ENCODE measurements at places on chromosomes 16 and 17. TPM values are rescaled to one million over a fixed set of nuclear protein-coding genes. Genes with fewer than 3 reads are reported as not detected.
A peak's percentile ranks its signal among the peaks of the same experiment; 100 is the strongest.

DNA sequence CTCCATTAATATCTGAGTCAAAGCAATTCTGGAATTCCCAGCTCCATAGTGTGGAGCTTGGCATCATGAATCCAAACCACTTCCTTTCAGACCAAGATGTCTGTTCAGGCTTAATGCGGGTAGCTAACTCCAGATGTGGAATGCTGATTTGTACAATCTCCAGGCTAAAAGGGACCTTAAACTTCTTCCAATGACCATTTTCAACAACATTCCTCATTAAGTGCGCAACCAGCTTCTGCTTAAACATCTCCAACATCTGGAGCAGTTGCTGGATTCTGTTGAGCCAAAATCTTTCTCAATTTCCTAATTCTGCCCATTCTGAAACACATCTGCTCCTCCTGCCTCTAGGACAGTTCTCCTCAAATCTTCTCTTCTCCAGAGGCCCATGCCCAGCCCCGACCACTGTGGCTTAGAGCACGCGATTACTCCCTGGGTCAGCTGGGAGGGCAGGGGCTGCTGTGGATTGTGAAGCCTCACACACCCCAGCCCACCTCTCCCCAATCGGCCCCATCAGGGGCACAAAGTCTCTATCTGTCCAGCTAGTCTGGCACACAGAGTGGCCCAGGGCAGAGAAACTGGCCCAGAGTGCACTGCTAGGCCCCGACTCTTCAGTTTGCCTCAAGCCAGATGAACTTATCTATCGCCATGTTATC, 36.2 kb downstream of the ASPA start:
- DNase-seq, result no peak

- peak; percentile 13 for DNase-seq
Observed at GRCh38 chr17:3845291-3845620, 790 bp downstream of the NCBP3 start.

DNA sequence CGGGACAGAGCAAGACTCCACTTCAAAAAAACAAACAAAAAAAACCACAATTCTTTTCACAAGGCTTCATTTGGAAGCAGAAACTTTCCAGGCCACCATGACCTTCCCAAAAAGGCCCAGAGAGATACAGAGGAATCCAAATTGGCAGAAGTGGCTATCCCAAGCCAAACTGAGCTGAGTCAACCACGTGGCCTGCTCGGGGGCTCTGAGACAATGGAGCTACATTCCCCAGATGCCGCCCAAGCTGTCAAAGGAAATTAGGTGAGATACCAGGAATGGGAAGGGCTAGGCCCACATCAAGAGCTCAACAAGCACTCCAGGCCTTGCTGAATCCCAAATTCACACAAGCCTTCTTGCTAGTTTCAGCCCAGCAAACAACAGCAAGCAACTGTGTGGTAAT, 5.7 kb upstream of the EXOSC6 start:
- no peak for DNase-seq

GRCh38 chr17:67246403-67246652, 1.3 kb upstream of the HELZ start:
- DNase-seq, result no peak

GRCh38 chr17:80850817-80851216, 140.8 kb upstream of the CHMP6 start:
- no peak for DNase-seq

DNA sequence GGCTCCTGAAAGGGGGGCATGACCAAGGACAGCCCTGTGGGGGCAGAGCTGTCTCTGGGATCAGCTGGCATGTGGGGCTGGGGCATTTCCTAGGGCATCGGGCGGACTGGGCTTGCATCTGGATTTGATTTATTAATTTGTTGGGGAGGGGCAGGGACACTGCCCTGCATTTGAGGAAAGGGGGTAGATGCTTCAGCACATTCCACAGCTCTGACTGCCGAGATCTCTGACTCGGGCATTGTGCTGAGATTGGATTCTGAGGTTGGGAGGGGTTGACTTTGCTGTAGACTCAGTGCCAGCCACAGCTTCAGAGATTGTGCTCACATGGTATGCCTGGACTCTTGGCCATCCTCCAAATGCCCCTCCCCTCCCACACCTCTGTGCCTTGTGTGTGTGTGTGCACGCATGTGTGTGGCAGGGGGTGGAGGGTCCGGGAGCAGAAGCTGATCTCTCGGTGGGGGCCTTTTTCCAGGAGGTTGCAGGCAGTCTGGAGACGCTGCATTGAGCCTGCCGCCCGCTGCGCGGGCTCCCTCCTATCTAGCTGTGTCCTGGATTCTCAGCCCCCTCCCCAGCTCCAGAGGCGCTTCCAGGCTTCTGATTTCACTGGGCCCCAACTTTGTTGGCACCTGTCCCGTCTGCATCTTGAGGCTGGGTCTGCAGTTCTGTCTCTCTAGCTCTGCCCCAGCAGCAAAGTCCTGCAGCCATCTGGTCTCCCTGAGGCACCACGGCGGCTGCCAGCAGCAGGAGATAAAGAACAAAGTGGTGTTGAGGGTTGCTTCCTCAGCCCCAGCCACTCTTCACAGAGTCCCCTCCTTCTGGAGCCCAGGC, 14.9 kb downstream of the IGFBP4 start:
- DNase-seq, result peak; percentile 88

GRCh38 chr17:44970136-44970741, 2.1 kb upstream of the C1QL1 start:
- DNase-seq, result no peak

- no peak for DNase-seq
Observed at GRCh38 chr16:53933407-53933806, 229.5 kb downstream of the FTO start.

- peak; percentile 69 for DNase-seq
Observed at GRCh38 chr17:40316571-40317344, 7.8 kb downstream of the RARA start.

- DNase-seq, result peak; percentile 5
Observed at GRCh38 chr17:80036715-80037477, 454 bp downstream of the CCDC40 start.

DNA sequence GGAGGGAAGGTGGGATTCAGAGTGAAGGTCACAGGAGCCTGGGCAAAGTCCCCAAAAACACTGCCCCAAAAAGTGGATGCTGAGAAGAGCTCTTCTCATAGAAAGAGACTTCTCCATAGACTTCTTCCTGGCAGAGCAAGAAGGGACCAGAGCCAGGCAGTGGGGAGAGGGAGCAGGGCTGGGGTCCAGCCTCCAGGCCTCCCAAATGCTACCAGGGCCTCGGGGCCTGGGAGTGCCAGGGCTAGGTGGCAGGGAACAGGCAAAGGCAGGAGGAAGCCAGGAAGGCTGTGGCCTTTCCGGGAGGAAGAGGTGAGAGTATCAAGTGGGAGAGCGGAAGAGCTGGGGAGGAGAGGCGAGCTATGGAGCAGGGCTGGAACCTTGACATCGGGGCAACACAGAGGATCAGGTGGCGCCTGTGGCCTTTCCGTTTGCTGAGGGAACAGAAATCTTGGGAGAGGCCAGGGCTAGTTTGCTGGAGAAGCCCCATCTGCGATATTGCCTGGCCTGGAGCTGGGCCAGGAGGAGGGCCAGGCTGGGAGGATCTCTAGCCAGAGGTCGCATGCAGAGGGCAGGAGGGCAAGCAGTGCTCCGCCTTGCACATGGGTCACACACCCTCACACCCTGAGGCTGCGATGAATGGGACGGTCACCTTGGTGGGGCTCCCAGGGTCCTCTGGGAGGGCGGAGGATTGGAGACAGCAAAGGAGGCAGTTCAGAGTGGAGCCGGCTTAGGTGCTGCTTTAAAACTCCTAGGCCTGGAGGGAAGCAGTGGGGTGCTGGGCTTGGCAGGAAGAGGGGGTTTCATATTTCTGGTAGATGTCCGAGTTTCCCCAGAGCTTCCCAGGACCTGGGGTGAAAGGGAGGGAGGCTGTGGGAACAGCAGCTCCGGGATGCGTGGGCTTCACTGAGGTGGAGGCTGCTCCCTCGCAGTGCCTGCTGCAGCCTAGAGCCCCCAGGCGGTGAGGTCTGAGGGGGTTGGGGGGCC, 3.4 kb downstream of the SLC16A5 start:
- DNase-seq, result no peak

- no peak for DNase-seq
Observed at GRCh38 chr17:4594931-4595684, 10.8 kb downstream of the SMTNL2 start.

DNA sequence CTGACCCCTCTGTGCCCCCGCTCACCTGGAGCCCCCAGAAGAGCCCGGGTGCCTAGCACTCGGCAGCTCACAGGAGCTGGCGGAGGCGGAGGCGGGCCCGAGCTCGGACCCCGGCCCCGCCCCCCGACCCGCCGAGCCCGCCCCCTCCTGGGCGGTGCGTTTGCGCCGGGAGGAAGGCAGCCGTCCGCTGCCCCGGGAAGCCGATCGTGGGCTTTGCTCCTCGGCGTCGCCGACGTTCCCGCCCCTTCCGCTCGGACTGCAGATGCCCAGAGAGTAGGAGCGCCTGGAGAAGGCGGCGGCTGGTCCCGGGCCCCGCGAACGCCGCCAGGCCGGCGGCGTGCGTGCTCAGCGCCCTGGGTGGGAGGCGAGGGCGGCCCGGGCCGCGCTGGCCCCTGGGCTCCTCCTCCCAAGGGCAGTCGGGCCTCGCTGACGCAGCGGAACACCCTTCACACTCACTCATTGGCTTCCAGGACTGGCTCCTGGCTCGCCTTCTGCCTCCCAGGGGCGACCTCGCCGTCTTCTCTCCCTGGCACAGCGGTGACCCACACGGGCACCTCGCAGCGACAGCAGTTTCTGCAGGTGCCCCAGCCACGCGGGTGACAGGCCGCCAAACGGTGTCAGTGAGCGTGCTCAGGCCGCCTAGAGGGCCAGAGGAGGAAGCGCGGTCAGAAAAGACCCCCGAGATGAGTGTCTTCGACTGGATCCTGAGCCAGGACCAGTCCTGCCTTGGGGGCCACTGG, at the start of gene PLSCR3:
PLSCR3 (minus strand) TSS at position 74 of the 740 bp plus-strand sequence. CDS start 415 bp downstream, outside the sequence.
- DNase-seq, result peak; percentile 85

GRCh38 chr17:48123111-48123510, 15.5 kb downstream of the SNX11 start:
- DNase-seq, result no peak

GRCh38 chr16:51434567-51435198, 283.6 kb upstream of the SALL1 start:
- no peak for DNase-seq

DNA sequence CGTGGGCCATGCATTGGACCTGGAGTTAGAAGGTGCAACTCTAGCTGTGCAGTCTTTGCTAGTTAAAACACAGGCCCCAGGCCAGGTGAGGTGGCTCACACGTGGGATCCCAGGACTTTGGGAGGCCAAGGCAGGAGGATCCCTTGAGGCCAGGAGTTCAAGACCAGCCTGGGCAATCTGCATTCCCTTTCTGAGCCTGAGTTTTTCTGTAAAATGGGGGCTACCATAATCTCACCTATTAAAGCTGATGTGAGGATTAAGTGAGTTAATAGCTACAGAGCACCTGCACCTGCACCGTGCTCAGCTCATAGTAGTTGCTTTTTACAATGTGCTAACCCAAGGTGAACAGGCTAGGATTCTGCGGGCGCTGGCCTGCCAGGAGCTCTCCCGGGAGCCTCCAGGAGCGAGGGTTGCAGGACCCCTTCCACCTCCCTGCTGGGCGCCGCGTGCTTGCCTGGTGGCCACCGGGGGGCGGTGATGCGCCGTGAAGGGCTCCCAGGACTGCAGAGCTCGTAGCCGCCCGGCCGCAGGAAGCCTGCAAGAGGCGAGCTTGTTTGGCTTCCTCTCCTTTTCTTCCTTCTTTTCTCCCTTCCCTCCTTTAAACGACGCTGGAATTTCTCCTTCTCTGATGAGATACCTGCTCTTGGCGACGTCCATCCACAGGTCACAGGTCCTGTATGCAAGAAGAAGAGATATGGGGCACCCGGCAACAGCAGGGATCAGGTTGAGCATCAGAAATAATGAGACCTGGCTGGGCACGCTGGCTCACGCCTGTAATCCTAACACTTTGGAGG, 51.3 kb downstream of the ZFP90 start:
- peak; percentile 46 for DNase-seq

- DNase-seq, result peak; percentile 82
Observed at GRCh38 chr16:53817117-53817755, 113.3 kb downstream of the FTO start.

DNA sequence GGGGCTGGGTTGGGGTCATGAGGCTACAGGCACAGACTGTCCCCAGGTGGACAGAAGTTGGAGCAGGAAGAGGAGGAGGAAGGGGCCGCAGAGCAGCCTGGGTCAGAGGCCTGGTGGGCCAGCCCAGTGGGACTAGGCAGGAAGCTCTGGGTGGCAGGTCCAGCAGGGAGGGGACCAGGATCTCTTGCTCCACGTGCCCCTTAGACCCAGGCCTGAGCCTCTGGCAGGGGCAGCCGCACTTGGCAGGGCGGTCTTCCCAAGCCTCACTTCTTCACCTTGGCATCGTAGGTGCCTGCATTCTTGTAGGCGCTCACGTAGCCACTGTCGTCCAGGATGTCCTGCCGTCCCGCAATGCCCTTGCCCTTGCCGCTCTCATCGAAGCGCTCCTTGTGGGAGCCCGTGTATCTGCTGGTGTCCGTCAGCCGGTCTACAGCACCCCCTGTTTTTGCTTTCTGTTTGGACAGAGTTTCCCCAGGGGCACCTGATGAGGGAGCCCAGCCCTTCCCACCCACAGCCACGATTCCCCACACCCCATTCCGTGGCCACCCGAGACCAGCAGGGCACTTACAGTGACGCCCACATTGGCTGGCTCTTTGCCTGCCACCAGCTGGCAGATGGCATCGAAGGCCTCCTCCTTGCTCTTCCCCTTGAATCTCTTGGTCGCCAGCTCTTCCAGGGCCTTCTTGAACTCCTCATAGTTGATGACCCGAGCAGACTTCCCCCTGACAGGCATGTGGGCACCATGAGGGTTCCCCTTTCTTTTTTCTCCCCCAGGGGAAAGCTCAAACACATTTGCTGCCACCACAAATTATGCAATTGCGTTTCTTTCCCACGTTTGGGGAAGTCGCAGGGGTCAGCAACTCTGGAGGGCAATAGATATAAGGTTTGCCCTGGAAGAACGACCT, 3.1 kb downstream of the TPPP3 start:
- no peak for DNase-seq

DNA sequence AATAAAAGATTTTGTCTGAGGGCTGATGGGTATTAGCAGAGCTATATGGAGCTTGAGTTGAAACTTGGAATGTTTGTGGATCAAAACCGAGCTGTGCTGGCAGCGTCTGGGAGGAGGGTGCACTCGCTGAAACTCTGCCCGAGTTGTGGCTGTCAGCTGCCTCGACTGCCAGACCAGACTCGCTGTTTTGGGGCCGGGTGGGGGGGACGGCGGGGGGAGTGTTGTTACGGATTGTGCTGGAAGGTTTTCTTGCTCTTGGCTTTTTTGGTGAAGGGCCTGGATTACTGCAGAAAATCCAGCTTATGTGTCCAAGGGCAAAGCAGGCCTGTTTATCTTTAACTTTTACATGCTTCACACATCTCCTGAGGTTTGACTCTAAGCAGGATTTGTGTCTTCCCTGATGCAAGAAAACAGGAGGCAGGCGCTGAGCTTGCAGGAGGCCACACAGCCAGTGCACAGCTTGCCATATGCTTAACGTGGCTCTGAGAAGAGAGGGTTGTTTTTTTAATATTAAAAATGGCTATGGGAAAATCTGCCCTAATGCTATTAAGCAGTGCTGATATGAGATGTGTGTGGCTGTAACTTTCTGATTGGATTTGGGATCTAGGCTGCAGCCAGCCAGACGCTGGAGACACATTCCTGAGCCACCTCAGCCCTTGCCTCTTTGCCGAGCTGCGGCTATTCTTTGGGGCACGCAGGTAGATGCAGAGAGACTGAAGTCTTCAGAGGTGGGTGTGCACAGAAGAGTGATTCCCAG, 20.5 kb upstream of the RPTOR start:
- DNase-seq, result no peak

CD7 gene
- not detected for total RNA-seq

PPP1R27 gene
- not detected for total RNA-seq

KCNJ12 gene
- total RNA-seq, result not detected

FNDC8 gene
- total RNA-seq, result not detected

NPIPB4 gene
- total RNA-seq, result 44.5 TPM

KRTAP17-1 gene
- total RNA-seq, result not detected

CCL14 gene
- total RNA-seq, result not detected
